ENCODE measurements at places on chromosomes 6 and 20.

DNA sequence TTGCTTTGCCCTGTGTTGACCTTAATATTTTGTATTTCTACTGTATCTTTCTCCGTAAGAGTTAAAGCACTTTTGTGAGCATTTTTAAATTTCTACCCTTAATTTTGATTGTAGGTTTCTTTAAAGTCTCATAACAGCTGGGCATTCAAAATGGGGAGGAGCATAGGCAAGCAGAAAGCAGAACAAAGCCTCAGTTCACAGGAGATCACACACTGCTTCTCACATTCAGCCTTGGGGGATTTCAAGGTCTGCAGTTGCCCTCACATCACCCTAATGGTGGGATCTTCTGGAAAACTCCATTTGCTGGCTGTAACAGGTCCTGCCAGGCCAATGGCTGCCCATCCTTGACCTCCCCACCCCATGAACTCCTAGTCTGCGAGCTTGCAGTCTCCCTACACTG lies 292.9 kb downstream of the PHACTR1 start:
- no peak for DNase-seq

- no peak for DNase-seq
Measured at GRCh38 chr6:97032955-97033354, 108.4 kb downstream of the KLHL32 start.

DNA sequence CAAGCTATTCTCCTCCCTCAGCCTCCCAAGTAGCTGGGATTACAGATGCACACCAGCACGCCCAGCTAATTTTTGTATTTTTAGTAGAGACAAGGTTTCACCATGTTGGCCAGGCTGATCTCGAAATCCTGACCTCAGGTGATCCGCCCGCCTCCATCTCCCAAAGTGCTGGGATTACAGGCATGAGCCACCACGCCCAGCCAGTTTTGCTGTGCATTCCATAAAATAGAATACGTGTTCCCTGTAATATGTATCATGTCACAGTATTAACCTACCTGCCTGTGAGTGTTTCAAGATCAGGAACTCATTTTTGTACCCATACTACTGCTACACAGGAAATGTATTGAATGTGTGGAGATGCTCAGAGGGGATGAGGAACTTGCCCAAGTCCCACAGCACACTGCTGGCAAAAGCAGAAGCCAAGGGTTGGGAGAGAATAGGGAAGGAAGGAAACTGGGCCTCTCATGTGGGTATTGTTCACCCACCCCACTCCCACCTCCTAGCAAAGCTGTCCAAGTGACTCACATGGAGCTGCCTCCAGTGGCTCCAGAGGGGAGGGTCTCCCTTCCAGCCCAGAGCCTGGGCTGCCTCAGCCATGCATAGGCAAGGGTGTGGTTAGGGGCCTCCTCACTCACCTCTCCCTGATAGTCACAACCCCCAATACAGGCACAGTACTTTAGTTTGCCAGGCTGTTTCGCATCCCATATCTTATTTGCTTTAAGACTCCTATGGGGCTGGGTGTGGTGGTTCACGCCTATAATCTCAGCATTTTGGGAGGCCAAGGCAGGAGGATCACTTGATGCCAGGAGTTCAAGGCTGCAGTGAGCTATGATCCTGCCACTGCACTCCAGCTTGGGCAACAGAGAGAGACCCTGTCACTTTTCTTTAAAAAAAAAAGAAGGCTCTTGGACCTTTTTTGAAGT lies 9.4 kb downstream of the HM13 start:
- DNase-seq: peak; percentile 60

- DNase-seq: no peak
Measured at GRCh38 chr6:34810936-34811632, 19.2 kb downstream of the BLTP3A start.

DNA sequence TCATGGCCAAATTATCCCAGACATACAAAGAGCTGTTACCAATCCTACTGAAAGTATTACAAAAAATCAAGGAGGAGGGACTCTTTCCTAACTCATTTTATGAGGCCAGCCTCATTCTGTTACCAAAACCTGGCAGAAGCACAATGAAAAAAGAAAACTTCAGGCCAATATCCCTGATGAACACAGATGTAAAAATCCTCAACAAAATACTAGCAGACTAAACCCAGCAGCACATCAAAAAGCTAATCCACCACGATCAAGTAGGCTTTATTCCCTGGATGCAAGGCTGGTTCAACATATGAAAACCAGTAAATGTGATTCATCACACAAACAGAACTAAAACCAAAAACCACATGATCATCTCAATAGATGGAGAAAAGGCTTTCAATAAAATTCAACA lies 109.2 kb downstream of the C6orf118 start:
- DNase-seq: no peak

DNA sequence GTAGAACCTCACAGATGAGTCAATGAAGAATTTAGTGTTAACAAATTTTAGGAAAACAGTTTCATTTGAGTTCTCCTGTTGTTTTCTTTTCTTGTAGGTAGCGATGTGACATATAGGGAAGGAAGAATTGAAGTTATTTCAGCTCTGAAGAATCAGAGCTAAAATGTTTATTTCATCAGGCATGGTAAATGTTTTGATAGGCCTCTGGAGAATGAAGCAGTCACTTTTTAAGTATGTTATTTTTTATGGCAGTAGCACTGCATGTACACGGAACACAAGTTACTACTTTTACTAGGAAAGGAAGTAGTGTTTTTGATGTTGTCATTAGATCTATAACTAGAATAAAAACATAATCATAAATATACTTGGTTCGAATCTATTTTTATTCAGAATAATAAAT lies 1357.3 kb upstream of the CITED2 start:
- DNase-seq: peak; percentile 41

DNA sequence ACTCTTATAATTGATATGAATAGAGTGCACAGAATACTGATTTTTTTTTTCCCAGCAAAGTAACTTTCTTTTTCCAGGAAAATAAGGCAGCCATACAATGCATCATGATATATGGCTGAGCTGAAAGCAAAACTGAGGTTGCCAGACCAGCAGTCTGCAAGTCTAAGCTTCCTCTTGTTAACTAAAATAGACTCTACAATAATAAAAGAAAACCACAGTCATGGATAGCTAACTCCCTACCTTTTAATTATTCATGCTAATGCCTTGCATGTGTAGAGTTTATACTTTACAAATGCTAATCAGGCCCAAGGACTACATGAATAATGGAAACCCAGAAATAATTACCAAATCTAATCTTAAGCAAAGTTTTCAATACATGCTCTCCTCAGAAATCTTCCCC lies 47.4 kb downstream of the MAP7 start:
- no peak for DNase-seq

- no peak for DNase-seq
Measured at GRCh38 chr20:23296841-23297701, 53.5 kb upstream of the NXT1 start.

DNA sequence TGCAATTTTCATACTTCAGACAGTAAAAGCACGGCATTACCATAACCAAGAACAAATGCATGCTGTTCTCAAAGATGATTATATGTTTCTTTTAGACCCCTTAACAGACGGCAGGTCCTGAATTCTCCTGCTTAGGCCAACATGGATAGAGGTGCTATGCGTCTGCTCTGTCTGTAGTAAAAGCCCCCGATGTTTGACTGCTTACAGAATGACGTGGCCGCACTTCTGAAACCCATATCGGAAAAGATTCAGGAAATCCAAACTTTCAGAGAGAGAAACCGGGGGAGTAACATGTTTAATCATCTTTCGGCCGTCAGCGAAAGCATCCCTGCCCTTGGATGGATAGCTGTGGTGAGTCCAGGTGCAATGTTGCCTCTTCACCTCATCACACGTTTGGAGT lies 93.1 kb upstream of the FAM8A1 start:
- DNase-seq: no peak

- DNase-seq: no peak
Measured at GRCh38 chr20:9616455-9616805, 102.0 kb downstream of the LAMP5 start.

GRCh38 chr6:148316308-148316707 lies 26.3 kb upstream of the SASH1 start:
- DNase-seq: no peak

DNA sequence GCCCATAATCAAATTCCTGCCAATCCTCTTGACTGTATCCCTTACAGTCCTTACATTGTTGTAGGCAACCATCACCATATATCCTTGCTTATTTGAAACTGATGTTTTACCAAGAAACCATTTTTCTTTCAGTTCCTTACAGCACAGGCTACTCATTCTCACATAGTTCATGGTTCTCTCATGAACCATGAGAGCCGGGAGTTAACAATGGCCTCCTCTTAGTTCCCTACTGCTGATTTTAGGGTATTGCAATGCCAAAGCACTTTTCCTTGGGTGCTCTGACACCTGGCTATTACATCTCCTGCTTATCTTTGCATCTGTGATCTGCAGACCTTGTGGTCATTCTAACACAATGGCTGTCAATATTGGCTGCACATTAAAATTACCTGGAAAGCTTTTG lies 133.4 kb downstream of the MYB start:
- DNase-seq: no peak

DNA sequence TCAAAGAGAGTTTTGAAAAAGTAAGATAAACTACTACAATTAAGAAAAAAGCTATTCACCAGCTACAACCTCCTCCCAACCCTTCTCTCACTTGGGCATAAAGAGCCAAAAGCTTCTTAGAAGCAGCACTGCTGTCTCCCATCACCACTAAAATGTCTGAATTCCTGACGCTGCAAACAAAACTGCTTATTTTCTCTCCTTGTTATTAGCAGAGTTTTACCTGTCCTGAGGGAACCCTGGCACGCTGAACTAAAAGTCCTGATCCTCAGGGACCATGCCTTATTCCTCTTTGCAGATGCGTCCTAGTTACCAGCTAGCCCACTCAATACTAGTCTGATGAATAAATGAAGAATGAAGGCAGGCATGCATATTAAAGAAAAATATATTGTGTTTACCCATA lies 1.1 kb downstream of the HACE1 start:
- DNase-seq: no peak

DNA sequence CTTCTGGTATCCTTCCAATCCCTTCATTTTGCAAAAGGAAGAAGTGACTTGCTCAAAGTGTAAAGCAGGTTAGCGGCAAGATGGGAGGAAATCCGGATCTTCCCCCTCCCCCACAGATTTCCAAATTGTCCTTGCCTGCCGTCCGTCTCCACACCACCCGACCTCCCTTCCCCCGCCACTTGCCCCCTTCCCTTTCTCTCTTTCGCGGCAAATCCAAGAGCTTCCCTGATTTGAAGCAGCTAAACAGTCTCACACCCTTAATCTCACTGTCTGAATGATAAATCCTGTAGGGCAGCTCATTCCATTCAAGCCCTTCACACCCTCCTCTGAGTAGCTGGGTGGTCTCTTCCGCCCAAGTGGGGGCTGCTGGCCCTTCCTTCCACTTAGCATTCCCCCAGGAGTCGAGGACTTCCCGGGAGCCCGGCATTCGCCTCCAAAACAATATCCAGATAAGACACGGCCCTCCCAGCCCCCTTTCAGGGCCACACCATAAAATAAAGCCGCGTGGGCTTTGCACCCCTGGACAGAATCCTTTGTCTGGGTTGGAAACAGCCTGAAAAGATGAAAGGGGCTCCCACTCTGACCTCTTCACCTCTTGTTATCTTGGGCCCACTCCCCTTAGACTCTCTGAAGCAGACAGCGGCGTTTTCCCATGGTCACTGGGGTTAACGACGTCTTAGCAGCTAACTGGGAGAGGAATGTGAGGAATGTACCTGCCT lies 44.0 kb upstream of the PIM1 start:
- DNase-seq: no peak

- no peak for DNase-seq
Measured at GRCh38 chr20:14069796-14070195, 74.5 kb downstream of the MACROD2 start.

GRCh38 chr6:82702574-82702973 lies 339.0 kb downstream of the TPBG start:
- no peak for DNase-seq

DNA sequence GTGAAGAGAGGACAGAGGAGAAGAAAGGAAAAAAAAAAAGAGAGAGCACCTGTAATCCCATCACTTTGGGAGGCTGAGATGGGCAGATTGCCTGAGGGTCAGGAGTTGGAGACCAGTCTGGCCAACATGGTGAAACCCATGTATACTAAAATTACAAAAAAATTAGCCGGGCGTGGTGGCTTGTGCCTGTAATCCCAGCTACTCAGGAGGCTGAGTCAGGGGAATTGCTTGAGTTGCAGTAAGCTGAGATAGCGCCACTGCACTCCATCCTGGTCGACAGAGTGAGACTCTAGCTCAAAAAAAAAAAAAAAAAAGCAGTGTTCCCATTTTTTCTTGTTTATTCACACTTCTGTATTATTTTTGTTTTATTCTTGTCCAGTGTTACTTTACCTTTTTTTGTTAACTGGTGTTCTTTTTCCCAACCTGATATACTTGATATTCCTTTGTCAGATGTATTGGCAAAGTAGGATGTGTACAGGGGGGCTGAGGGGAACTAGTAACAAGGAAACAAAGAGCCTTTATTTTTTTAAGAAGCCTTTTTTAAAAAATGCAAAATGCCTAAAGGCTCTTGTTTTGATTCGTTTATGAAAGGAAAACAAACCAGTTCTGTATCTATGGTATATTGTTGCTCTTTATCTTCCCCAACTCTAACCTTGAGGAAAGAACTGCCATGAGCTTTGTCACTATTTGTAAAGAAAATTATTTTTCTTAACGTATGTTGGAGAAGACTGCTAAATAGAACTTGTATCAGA lies 22.3 kb downstream of the COL19A1 start:
- DNase-seq: no peak

DNA sequence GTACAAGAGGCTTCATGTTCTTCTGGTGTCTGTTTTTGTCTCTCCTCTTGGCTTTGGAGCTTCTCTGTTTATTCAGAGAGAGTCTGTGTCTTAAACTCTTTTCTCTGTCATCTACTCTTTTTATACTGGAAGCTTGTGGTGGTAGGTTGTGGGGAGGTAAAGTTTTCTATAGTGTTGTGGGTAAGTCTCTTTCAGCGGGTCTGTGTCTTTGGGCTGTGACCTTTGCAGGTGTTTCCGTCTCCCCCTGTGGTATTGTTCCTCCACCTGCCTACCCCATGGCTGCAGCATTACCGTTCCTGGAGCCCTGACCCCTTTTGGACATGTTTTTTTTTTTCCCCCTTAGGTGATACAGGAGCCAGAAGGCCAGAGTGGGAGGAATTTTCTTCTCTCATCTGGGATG lies 37.9 kb upstream of the FERMT1 start:
- DNase-seq: no peak

DNA sequence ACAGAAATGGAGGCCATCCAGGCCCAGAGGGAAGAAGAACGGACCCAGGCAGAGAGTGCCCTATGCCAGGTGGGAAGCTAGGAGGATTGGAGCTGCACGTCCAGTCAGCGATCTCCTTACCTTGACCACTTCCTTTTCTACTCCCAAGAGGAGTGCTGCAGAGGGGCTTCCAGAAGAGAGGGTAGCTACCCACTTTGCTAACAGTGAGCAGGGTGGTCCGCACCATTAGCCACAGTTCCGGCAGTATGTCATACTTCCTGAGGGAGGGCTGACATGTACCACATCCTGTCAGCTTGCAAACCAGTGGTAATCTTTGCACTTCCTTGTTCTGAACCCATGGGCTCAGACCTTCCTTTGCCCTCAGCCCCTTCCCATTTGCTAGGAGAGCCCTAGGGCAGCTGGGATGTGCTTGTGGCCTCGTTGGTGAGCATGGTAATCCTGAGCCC lies 35.4 kb downstream of the CEP250 start:
- DNase-seq: no peak
